ENCODE measurements at places on chromosomes 6 and 20. TPM values are rescaled to one million over a fixed set of nuclear protein-coding genes. Genes with fewer than 3 reads are reported as not detected.

DNA sequence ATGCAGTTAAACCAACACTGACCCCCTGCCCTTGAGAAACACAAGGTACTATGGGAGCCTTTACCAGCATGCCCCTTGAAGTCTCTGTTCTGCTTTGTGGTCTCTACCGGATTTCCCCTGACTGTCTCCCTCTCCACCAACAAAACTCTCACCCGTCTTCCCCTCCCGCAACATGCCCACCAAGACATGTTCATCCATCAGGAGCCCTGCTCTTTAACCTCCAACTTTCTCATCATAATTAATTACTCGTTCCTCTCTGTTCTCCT, 1.1 kb downstream of the ZNF165 start:
- H3K27ac ChIP-seq, result peak overlapping the region; percentile 99
- H3K4me3 ChIP-seq, result peak overlapping the region; percentile 97
- peaks cover 11% of the 10 kb centered on the region for H3K4me1 ChIP-seq
- peaks cover 2% of the 10 kb centered on the region for H3K27me3 ChIP-seq
- H3K36me3 ChIP-seq, result no peaks in the 10 kb centered on the region

DNA sequence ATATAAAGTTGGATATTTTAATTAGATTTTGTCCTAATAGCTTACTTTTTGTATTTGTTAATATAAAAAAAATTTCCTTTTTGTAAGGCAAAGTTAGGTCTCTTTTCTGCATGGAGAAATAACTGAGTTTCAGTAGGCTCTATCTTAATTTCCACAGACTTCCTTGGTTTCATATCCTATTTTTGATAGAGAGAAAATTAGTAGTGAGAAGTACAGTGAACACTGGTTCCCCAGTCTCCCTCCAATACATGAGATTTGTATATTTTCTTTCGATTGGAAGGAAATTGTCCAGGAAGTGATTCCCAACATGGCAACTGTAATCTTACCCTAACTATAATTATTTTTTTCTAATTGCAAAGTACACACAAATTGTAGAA, 26.4 kb downstream of the TRIM27 start:
- H3K4me1 ChIP-seq, result peaks cover 13% of the 10 kb centered on the region
- H3K36me3 ChIP-seq, result peaks cover 15% of the 10 kb centered on the region
- peak overlapping the region; percentile 92 for H3K4me3 ChIP-seq

GRCh38 chr6:75620381-75621304, 19.0 kb downstream of the SENP6 start:
- H3K36me3 ChIP-seq, result peaks cover 13% of the 10 kb centered on the region
- no peak overlapping the region for H3K4me3 ChIP-seq

DNA sequence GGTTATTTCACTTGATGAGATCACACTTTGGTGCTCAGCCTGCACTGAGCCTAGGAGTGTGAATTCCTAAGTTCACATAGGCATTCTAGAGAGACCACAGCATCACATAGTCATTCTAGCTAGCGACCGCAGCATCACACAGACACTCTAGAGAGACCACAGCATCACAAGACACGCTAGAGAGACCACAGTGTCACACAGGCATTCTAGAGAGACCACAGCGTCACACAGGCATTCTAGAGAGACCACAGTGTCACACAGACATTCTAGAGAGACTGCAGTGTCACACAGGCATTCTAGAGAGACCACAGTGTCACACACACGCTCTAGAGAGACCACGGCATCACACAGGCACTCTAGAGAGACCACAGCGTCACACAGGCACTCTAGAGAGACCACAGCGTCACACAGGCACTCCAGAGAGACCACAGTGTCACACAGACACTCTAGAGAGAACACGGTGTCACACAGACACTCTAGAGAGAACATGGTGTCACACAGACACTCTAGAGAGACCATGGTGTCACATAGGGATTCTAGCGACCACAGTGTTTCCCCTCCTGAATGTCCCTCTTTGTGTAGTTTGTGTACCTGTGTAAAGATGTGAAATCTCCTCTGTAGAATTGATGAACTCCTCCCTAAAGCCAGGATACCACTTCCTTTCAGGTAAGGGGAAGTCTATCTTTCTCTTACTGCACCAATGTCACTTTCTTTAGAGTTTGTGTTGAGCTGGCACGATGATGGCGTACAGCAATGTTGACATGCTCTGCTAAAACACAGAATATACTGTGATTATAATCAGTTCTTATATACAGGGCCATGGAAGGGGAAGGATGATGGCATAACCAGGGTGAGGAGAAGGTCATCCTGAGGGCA, 169.4 kb downstream of the ZDHHC14 start:
- DNase-seq, result peak; percentile 34
- no peaks in the 10 kb centered on the region for H3K4me1 ChIP-seq
- H3K4me3 ChIP-seq, result no peak overlapping the region
- H3K27me3 ChIP-seq, result no peaks in the 10 kb centered on the region

DNA sequence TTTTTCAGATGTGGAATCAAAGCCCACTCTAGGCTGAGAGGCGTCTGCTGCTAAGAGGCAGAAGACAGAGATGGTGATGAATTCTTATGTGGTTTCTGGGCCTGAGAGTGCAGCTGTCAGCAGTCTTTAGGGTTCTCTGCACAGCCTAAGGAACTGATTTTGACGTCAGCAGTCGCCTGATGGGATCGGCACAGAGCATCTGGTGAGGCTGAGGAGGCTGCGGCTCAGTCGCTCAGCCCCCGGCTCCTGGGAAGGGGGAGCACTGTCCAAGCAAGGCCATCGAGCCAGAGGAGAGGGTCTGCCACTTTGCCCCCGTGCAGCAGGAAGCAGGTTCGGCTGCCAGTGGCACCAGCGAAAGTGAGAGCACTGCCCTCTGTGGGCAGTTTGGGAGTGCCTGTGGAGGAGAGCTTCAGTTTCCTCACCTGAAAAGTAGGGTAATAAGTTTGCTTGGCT, 92.5 kb downstream of the TCP11 start:
- H3K27me3 ChIP-seq, result no peaks in the 10 kb centered on the region
- no peak overlapping the region for H3K4me3 ChIP-seq
- no peaks in the 10 kb centered on the region for H3K36me3 ChIP-seq
- H3K27ac ChIP-seq, result no peak overlapping the region
- DNase-seq, result no peak

DNA sequence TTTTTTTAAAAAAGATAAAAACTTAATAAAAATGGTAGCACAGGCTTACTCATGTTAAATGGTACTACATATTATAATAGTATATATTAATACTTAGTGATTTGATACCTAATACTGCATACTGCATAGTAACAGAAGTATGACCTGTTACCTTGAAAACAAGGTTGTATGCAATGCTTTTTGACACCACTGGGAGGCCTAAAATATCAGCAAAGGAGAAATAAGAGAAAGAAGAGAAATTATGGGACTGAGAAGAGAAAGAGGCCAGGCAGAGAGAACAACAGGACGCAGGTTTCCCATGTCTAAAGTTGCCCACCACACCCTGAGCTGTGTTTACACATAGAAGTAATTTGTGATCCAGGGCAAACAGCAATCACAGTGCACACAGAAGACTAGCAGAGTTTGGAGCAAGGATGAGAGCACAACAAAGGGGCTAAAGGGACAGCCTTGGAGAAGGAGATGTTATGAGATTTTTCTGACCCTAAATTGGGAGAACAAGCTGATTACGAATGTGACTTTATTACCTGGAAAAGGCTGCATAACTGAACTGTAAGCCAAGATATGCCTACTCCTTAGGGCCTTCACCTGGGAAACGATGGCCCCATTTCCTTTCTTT, 73.2 kb downstream of the ROS1 start:
- H3K27ac ChIP-seq, result no peak overlapping the region
- H3K36me3 ChIP-seq, result no peaks in the 10 kb centered on the region
- H3K27me3 ChIP-seq, result peaks cover 46% of the 10 kb centered on the region
- H3K4me3 ChIP-seq, result no peak overlapping the region
- no peak for DNase-seq

DNA sequence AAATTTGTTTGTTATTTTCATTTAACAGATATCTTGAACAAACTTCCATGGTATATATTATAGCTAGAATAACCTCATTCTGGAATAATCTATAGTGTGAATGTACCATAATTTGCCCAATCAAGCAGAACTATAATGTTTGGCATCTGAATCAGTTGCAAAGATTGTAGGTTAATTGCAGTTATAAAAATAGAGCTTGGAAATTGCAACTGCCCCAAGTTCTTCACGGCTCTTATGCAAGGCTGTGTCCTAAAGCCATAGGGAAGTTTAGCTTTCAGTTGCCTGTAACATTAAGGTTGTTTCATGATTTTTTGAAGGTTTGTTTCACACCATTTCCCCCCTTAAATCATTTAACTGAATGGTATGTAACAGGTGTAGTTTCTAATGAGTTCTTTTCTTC, 19.4 kb downstream of the NQO2 start:
- DNase-seq, result no peak
- H3K27ac ChIP-seq, result no peak overlapping the region
- peaks cover 18% of the 10 kb centered on the region for H3K4me1 ChIP-seq
- no peaks in the 10 kb centered on the region for H3K27me3 ChIP-seq
- H3K4me3 ChIP-seq, result no peak overlapping the region

The TUBE1 gene
- total RNA-seq, result 27.2 TPM
